ENCODE measurements at places on chromosomes 6 and 20.

- DNase-seq: no peak
These were observed 268.8 kb upstream of the PLCB4 start for GRCh38 chr20:8800089-8800488.

DNA sequence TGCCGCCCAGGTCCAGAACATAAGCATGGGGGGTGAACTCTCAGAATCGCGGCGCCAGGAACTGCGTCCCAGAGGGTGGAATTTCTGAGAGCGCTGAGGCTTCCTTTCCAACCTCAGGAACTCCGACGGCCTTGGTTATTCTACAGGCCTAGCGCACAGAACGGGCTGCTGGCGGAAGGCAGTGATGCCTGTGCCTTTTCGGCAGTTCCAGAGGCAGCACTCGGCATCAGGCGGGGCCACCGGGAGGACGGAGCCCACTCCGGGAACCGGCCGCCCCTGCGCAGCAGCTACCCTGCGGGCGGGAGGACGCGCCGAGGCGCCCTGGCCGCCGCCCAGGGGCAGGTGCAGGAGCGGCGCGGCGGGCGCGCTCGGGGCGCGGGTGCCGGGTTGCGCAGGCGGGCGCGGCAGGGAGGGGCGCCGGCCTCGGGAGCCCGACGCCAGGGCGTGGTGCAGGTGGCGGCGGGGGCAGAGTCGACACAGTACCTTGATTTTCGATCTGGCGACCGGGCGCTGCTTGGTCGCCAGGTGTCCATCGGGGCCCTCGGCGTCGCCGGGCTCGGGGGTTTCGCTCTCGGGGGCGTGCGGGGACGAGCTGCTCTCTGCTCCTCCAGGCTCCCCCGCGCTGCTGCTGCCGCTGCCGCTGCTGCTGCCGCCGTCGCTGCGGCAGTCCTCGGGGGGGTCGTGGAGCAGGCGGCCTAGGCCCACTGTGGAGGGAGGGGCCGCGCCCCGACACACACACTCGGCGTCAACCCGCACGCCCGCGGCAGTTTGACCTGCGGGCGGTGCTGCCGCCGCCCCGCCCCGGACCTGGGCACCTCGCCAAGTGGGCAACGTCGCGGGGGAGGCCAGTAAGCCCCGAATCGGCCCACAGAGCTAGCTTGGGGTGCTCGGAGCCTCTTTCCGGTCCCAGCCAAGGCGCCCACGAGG is 1.3 kb downstream of the OVOL2 start:
- no peak for DNase-seq

- no peak for DNase-seq
These were observed 198.6 kb upstream of the SIM1 start for GRCh38 chr6:100663219-100663863.

GRCh38 chr6:163857421-163857820 is 442.9 kb downstream of the QKI start:
- DNase-seq: no peak

- DNase-seq: no peak
These were observed 464.3 kb downstream of the EPM2A start for GRCh38 chr6:145271040-145271439.

GRCh38 chr6:147033267-147033666 is 170.9 kb upstream of the STXBP5 start:
- DNase-seq: no peak

DNA sequence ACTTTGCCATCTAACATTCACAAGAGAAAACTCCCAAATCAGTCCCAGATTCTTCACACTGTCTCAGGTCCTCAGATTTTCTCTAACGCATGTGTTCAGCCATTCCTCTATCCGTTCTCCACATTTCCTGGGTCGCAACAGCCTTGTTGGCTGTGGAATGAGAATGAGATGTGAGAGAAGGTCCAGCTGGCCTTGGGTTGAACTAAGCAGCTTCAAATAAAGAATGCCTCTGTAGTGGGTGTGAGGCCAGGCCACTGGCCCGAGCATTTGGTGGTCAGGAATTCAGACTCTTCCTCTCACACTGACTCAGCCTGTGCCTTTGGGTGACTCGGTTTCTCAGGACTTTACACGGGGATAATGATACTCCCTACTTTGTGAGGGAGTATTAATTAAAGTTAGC is 73.8 kb upstream of the CCN6 start:
- DNase-seq: no peak

- peak; percentile 22 for DNase-seq
These were observed 14.3 kb upstream of the SPAG4 start for GRCh38 chr20:35600993-35601973.

GRCh38 chr6:111565326-111566221 is 40.1 kb downstream of the TRAF3IP2 start:
- no peak for DNase-seq

DNA sequence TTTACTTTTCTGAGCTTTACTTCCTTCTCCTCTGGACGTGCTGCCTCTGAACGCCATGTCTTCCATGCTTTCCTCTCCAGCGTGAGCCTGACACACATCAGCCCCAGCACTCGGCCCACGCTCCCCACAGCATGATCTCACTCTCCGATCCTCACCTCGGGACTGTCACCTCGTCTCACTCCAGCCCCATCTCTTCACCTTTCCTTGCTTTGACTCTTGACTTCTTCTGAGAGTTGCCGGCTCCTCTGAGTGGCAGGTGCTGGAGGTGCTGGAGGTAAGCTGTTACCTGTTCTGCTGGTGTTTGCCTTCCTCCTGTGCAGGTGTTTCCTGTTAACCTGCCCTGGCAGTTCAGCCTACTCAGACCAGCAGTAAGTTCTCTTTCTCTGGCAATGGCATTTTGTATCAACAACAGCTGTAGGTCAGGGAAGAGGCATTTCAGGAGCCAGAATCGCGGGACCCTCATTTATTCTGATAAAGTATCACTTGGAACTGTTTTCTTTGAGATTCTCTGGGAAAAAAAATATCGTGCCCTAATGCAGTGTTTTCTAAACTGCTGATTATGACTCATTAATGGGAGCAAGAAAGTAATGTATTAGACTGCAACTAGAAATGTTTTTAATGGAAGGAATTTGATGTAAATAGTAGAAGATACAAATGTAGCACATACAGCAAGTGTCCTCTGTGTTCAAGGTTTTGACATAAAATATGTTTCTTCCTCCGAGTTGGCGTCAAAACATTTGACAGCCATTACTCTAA is 106.5 kb downstream of the ARID1B start:
- DNase-seq: no peak

GRCh38 chr20:63100926-63101699 is 94.3 kb upstream of the BHLHE23 start:
- DNase-seq: no peak

DNA sequence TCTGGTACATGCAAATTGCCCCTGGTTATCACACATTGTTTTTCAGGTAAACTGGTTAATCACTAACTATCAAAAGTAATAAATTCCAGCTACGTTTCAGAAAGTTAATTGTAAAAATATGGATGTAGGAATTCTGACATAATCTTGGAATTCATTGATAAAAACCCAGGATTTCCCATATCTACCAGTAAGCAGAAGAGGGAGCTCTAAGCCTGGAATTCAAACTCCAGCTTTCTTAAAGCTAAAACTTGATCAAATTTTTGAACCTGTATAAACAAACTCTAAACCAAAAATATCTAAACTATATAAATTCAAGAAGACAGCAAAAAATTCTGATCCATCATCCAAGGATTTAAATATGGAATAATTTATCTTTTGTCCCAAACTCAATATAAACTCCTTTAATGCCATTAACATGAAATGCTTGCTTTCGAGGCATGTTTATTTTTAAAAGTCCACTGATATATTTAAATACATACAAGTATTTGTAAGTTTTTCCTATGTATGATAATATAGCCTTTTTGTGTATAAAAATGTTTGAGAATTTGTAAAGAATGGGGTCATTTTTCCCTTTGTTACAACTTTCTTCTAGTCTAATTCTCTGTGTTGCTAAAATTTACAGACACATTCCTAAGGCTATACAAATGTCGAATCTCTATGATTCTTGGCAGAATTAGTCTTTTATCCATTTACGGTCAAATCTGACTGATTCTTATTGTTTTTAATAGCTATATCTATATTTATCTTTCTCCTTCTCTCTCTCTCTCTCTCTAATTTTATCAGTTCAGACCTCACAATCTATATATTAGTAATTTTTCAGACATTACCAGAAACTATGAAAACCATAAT is 91.4 kb upstream of the RNF217 start:
- DNase-seq: no peak

DNA sequence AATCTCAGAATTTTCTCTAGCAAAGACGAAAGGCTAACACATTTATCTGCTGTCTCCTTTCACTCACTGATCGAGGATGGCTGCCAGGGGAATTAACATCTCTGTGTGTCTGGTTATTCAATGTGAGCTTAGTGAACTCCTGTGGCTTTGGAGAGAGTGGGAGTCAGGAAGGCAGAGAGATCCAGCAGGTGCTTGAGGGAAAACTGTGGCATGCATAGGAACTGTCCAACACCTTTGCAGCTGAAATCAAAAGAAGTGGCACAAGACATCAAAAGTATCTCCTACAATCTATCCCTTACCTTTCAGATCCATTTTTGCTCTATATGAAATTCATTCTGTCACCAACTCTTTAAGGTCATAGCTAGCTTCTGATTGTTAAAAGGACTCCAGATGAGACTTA is 11.8 kb upstream of the FAM184A start:
- no peak for DNase-seq

GRCh38 chr20:19272976-19273654 is 60.7 kb downstream of the SLC24A3 start:
- no peak for DNase-seq

DNA sequence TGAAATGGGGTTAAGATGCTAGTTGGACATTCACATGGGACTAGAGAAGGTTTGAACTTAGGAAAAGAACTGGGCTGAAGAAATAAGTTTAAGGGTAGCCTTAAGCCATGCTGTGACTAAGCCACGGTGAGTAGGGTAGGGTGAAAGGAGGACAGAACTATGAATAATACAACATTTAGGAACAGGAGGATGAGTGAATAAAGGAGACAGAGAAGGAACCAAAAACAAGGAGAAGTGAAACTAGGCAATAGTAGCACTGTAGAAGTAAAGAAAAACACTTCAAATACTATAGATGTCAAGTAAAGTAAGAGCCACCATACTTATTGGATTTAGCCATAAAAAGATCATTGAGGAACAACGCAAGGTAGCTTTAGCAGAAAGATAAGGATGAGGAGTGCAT is 111.2 kb downstream of the KCNQ5 start:
- DNase-seq: no peak

DNA sequence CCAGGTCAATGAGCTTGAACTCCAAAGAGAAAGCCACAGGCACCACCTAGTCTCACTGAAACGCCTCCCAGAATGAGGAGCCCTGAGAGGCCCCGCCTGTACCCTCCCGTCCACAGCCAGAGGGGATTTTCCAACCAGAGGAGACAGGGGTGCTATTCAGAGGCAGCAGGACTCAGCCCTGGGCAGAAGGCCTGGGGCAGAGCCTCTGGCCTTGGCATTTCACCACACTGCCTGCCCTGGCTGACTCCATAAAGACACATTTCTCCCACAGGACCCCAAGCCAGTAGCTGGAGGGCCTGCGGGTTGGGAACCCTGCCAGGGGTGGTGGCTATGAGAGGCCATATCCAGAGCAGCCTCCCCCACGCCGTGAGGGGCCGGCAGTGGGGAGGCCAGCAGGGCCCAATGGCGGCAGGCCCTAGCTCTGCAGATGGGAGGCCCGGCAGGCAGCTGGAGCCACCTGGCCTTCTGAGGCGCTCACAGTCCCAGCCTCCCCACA is 159.3 kb downstream of the PREX1 start:
- peak; percentile 73 for DNase-seq

GRCh38 chr20:51426718-51427650 is 115.5 kb downstream of the NFATC2 start:
- no peak for DNase-seq

DNA sequence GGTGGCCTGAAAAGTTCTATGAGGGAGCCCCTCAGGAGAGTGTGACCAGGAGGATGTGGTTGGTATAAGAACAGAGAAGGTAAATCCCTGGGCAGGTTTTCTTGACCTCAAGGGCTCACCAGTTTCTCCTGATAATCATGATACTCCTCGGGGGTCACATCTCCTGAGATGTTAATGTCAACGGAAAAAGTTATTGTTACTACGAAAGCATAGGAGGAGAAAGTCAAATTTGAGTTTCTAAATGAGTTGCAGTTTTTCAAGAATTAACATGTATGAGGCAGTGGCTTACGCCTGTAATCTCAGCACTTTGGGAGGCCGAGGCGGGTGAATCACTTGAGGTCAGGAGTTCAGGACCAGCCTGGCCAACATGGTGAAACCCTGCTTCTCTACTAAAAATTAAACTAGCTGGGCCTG is 23.4 kb downstream of the MGME1 start:
- no peak for DNase-seq

DNA sequence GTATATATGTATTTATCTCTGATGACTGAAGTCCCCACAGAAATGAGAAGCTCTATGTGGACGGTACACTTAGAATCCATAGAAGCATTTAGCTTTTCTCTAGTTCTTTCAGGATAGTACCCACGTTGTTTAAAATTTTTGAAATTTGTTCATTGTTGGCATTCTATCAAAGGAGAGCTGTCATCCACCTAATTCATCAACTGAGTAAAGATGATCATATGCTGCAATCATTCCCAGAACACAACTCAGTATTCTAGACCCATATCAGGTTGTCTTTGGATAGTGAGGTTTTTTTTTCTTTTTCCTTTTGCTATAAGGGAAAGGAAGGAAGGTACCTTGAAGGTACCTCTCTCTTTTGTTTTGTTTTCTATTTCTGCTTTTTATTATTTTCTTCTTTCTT is 9.3 kb downstream of the SERAC1 start:
- DNase-seq: no peak

DNA sequence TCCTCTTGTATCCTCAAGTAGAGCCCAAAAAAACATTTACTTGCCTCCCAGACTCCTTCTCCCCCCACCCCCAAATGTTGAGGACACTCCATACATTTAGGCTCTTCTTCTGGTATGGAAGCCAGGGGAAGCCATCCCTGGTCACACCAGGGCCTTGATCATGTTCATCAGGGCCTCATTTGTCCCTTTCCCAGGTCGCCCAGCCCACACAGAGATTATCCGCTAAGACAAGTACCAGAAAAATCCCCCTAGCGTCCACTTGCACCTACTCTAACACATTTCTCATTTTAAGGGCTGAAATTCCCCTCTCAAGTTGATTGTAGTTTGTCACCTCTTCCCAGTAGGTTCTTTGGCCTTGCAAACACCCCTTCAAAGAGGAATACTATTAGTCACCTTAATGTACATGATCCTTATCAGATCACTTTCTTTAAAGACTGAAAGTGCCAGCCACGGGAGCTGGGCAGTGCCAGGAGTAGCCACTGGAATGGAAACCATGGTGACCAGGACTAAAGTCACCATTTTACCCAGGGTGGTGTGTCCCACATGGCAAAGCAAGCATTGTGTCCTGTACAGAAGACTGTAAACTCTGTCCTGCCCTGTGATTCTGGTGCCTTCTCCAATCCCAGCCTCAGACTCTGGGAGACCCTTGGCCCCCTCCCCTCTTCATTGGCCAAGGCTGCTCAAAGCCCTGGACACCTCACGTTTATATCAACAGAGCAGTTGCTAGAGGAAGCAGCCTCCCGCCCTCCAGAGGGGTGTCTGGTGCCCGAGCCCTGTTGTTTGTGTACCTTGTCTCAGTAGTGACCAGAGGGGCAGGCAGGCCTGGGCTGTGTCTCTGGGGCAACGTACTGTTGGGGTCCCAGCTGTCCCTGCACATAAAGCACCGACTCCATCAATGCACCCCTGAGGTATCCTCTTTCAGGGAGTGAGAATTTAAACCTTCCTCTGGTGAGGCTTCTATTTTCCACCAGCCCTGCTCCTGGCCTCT is 5.0 kb upstream of the APOBEC2 start:
- DNase-seq: no peak

GRCh38 chr20:31608251-31608945 is 3.3 kb downstream of the ID1 start:
- no peak for DNase-seq

GRCh38 chr20:46642265-46642968 is 8.8 kb downstream of the SLC13A3 start:
- DNase-seq: no peak

GRCh38 chr20:32339116-32339515 is 19.0 kb upstream of the ASXL1 start:
- DNase-seq: no peak

Measured in nucleus accumbens (tissue), 56 donors.